Effector memory CD8-positive, alpha-beta T cell (primary cell): ENCODE measurements at places on chromosomes 7 and 10.

GRCh38 chr7:12815426-12815825 is 128.0 kb downstream of the ARL4A start:
- DNase-seq: no peak

DNA sequence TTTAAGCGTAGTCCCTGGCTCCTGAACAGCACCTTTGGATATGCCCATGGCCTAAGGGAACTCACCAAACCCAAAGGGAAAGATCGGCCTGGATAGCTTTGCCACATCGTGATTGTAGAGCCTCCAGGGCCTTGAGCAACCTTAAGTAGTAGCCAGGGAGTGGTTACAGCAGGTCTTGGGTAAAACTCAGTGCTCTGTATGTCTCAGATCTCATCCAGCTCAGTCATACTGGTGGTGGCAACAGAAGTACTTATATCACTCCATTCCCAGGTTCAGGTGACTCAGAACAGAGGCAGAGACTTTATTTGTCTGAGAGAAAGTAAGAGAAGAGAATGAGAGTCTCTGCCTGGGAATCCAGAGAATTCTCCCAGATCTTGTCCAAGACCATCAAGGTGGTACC is 39.1 kb upstream of the AASS start:
- DNase-seq: no peak

GRCh38 chr7:25834050-25834449 is 317.9 kb upstream of the NFE2L3 start:
- no peak for DNase-seq

GRCh38 chr7:134782121-134782623 is 2.7 kb downstream of the CALD1 start:
- no peak for DNase-seq

- DNase-seq: no peak
Measured at GRCh38 chr7:79317728-79318127, 135.7 kb downstream of the MAGI2 start.

GRCh38 chr7:34309116-34309515 is 348.9 kb upstream of the NPSR1 start:
- no peak for DNase-seq

DNA sequence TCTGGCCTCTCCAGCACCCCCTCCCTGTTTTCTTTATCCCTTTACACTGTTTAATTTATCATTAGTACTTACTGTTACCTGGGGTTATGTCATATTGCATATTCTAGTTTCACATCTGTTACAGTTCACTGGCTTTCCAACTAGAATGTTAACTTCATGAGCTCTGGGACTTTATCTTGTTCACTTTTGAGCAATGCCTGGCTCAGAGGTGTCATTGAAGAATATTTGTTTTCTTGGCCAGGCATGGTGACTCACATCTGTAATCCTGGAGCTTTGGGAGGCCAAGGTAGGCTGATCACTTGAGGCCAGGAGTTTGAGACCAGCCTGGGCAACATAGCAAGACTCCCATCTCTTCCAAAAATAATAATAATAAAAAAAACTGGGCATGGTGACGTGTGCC is 40.7 kb downstream of the LRGUK start:
- DNase-seq: no peak

DNA sequence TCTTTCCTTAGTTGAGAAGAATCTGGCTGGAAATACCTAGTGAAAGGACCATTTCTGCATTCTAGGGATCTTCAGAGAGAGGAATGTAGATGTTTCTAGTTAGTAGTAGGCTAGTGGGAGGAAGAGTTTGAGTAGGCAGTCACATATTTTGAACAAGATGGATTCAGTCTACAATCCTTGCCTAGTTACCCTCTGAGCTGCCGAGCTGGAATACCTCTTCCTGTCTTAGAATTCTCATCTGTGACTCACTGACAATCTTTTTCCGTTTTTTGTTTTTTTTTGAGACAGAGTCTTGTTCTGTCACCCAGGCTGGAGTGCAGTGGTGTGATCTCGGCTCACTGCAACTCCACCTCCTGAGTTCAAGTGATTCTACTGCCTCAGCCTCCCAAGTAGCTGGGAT is 30.7 kb upstream of the PLPP4 start:
- no peak for DNase-seq

GRCh38 chr7:158614700-158615099 is 27.1 kb upstream of the PTPRN2 start:
- DNase-seq: no peak

DNA sequence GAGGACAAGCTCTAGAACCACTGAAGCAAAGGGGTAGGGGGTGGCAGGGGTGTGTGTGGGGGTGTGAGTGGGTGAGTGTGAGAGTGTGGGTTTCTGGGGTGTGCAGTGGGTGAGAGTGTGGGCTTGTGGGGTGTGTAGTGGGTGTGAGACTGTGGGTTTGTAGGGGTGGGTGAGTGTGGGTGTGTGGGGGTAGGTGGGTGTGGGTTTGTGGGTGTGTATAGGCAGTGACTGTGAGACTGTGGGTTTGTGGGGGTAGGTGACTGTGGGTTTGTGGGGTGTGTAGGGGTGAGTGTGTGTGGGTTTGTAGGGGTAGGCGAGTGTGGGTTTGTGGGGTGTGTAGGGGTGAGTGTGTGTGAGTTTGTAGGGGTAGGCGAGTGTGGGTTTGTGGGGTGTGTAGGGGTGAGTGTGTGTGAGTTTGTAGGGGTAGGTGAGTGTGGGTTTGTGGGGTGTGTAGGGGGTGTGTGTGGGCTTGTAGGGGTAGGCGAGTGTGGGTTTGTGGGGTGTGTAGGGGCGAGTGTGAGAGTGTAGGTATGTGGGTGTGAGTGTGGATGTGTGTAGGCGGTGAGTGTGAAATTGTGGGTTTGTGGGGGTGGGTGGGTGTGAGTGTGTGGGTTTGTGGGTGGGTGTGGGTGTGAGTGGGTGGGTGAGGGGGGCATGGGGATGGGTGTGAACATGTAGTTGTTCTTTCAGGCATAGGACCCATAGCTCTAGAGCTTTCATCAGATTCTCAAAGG is 8.8 kb downstream of the NOS3 start:
- peak; percentile 40 for DNase-seq

DNA sequence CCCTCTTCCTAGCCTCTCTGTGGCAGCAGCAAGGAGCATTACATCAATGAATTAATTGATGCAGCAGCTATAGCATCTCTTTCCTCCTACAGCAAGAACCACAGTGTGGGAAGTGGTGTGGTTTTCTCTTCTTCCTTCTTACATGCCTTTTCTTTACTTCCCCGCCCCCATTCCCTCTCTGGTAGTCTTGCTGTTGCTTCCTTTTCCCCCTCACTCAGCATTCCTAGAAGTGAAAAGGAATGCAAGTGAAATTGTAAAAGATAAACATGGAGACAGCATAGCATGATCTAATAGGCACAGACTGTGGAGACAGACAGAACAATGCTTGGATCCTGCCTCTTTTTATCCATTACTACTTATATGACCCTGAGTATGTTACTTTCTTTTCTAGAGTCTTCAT is 370.5 kb upstream of the BMPER start:
- DNase-seq: no peak

GRCh38 chr7:29865526-29865925 is 59.2 kb downstream of the WIPF3 start:
- no peak for DNase-seq

DNA sequence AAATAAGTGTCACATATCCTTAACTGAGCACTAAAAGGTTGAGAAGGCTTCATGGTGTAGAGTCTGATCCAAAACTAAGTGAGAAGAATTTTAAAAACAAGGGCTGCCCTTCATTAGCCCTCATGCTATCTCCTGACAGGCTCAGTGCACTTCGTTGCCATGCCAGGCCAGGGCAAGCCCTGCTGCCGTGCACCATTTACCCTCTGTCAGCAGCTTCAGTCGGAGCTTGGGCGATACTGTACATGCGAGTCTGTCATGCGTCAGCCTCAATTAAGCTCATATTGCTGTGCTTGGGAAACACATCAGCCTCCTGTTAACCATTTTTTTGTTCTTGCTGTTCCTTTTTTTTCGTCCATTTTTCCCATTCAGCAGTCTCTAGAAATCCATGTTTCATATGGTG is 166.6 kb downstream of the VTI1A start:
- no peak for DNase-seq

- no peak for DNase-seq
Measured at GRCh38 chr7:52502281-52502680, 533.2 kb upstream of the POM121L12 start.

DNA sequence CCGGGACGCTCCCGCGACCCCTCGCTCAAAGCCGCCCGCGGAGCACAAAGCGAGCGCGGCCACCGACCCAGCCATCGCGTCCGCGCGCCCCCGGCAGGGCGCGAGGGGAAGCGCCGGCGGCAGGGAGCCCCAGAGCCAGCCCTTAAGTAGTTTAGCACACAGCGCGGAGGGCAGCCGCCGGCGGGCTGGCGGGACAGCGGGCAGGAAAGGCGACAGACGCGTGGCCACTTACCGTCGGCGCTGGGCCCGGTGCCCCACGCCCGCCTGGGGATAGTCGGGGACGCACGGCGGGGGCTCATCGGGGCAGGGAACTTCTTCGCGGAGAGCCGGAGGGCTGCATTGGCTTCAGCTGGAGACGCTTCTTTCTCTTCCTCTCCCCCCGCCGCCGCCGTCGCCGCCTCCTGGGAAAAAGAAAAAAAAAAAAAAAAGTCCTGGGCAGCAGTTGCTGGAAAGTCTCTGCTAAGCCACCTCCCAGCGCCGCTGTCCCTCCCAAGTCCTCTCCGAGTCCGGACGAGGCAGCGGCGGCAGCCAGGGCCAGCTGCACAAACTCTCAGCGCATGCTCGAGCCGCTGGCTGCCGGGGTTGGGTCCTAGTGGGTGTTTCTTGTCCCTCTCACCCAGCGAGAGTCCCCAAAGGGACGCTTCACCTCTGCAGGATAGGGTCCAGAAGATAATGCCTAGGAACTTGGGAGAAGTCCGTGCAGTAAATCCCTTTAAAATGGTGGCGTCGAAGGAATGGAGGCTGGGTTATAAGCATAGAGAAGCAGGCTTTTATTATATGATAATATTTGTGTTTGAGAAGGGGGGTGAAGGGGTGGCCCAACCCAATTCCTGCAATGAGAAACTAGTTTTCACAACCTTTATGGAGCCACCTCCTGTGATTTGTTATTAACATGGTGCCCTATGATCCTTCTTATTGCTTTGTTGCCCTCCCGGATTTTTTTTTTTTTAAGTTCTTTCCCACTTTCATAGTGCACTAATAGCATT is at the start of gene TSPAN12:
TSPAN12 (minus strand) TSS at position 557 of the 986 bp plus-strand sequence. CDS start 1,381 bp downstream, outside the sequence.
- DNase-seq: peak; percentile 7

DNA sequence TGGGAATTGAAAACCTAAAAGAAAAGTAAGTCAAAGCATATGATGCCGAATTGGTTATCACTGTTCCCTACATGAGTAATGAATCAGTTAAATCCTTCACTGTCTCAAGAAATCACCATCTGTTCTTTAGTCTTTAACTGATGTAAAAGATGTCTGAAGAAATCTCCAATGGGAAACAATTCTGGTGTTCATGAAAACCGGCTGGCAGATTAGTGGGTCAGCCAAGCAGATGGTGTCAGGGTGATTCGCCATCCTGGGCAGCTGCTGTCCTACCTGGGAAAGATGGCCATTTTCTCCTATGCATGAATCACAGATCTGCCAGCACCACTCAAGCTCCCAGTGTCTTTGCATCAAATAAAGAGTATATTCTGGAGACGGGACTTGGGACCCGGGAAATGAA is 925.2 kb upstream of the GHITM start:
- no peak for DNase-seq

DNA sequence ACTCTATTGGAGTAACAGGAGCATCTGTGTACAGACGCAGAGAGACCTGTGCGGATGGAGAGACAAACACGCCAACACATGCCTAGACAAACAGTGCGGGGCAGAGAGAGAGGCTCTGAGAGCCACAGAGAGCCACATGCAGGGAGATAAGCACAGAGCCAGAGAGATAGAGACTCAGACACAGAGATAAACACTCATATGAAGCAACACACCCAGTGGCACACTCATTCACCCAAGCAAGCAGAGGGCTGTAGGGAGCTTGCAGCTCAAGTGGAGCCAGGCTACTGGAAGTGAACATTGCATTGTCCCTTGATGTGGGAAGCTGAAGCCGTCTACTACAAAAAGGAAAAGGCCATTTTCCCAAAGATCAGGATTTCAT is 46.6 kb upstream of the PODXL start:
- no peak for DNase-seq

- no peak for DNase-seq
Measured at GRCh38 chr10:8913720-8914119, 859.2 kb downstream of the GATA3 start.

- DNase-seq: no peak
Measured at GRCh38 chr7:94176694-94177200, 172.6 kb upstream of the BET1 start.

GRCh38 chr7:112462236-112462635 is 12.0 kb downstream of the IFRD1 start:
- DNase-seq: no peak

GRCh38 chr7:31070991-31071644 is 19.0 kb downstream of the ADCYAP1R1 start:
- no peak for DNase-seq

- DNase-seq: no peak
Measured at GRCh38 chr7:69109246-69109645, 489.0 kb upstream of the AUTS2 start.

- no peak for DNase-seq
Measured at GRCh38 chr10:92844746-92845145, 3.6 kb upstream of the EXOC6 start.

GRCh38 chr7:71618278-71618677 is 486.3 kb downstream of the GALNT17 start:
- no peak for DNase-seq

DNA sequence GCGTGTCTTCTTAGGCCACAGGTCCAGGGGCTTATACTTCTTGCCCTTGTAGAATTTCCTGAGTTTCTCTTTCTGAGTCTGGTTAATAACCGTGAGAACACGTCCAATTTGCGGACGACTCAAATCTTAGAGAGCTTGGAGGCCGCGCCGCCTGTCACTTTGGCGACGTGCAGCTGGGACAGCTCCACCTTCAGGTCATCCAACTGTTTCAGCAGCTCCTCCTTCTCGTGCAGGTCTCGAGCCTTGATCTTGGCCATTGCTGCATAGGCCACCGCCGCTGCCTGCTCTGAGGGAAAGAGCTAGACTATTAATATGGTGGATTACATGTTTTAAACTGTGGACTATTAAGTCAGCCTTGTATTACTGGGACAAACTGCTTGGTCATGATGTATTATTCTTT is 26.9 kb downstream of the EVX1 start:
- no peak for DNase-seq

GRCh38 chr10:28282336-28282735 is 20.5 kb downstream of the MPP7 start:
- DNase-seq: no peak

DNA sequence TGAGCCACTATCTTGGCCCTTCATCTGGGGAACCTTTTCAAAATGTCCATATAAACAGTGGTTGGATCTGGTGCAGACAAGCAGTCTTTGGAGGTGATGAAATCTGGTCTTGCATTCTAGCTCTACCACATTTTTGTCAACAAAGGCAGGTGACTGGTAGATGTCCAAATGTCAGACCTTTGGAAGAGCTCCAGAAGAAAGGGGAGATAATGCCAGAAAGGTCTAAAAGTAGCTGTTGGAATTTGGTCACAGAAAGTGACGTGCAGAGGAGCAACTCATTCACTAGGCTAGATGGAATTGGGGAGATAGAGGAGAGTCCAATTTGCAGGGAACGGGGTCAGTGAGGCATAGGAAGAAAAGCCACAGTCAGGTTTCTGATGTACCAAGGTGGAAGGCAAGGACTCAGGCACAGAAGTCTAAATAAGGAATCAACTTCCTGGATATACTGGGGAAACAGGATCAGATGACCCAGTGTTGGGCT is 36.4 kb upstream of the WAC start:
- DNase-seq: no peak
